Activated T-cell treated with anti-CD3 and anti-CD28 coated beads, Interleukin-2, amount 50 U/mL, for 24 hours (primary cell): ENCODE measurements at places on chromosomes 1 and 21.
A peak's percentile ranks its signal among the peaks of the same experiment; 100 is the strongest.

DNA sequence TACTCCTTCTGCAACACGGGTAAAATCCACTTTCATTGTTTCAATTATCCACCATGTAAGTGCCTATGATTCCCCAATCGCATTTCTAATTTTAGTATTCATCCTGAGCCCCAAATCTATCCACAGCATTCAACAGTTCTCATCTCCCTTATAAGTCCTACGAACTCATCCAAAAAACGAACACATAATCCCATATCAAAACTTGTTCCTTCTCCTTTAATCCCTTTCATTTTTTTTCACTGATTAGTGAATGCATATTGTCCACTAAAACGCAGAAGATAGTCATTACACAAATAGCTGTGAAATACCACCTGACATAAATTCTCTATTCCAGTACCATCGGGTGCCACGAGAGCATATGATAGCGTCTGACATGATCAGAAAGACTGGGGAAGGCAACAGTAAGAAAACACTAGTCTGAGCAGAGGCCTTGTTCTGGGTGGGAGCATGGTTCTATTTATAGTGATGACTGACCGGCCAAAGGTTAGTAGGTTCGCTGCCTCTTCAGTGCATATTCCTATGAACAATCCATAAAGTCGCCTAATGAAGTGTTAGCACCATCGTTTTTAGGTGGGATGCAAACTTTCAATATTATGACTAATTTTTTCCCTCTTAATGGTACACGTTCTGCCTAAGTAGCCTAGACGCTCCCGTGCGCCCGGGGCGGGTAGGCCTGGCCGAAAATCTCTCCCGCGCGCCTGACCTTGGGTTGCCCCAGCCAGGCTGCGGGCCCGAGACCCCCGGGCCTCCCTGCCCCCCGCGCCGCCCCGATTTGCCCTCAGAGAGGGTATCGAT, 648 bp downstream of the ATP5PF start:
- DNase-seq, result no peak

DNA sequence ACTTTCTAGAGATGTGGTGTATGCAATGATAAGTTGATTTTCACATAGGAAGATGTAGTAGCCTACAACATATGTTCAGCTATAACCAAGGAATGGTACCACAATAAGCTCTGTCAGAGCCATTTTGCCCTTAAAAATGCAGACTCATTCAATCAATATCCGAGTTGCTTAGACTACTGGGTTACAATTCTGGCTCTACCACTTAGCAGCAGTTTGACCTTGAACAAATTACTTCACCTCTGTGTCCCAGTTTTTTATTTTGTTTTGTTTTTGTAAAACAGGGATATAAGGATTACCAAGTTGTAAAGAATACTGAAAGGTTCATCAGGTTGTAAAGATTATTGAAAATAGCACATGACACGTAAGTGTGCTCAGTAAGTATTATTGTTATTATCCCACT, 9.3 kb downstream of the EPS15 start:
- no peak for DNase-seq

GRCh38 chr1:222948079-222948478, 133.2 kb downstream of the DISP1 start:
- no peak for DNase-seq

DNA sequence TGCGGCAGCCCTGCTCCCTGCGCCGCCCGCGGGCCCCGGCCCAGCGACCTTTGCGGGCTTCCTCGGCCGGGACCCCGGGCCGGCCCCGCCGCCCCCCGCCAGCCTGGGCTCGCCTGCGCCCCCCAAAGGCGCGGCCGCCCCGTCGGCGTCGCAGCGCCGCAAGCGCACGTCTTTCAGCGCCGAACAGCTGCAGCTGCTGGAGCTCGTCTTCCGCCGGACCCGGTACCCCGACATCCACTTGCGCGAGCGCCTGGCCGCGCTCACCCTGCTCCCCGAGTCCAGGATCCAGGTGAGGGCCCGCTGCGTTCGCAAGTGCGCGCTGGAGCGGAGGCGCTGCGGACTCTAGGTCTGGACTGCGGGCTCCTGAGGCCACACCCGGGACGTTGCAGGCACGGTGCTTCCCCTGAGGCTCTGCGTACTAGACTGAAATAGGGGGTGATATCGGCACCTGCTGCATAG, 351 bp downstream of the MIXL1 start:
- DNase-seq, result peak; percentile 55

- DNase-seq, result no peak
Measured at GRCh38 chr1:109657395-109657794, 1.5 kb downstream of the GSTM4 start.

- no peak for DNase-seq
Measured at GRCh38 chr1:183463566-183463965, 8.7 kb upstream of the SMG7 start.

DNA sequence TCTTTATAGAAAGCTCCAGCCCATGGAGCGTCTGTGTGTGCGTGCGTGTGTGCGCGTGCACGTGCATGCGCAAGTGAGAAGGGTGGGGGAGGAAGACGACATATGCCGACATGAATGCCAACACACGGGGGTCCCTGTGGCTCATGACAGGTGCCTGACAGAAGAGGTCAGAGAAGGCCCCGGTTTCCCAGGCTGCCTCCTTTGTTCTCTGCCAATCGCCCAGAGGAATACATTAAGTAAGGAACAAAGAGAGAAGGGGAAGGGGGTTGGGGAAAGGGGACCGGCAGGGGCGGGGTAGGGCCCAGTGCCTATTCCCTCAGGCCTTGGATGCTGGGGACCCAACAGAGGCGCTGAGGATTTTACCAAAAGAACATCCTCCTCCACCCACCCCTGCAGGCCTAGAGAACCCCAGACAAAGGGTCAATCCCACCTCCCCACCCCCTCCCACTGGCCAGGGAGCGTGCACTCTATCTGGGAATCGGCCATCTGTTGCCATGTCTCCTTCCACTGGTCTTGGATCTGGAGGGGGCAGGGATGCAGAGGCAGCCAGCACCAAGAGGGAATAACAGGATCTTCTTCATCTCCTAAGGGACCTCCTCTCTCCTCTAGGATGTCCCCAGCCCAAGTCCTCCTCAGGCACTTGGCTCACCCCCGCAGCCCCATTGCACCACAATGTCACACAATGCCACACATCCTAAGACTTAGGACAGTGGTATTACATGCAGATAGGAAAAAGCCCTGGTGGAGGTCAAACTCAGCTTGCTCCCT, 39.4 kb downstream of the PIK3C2B start:
- no peak for DNase-seq

GRCh38 chr1:225897595-225898514, 8.9 kb upstream of the LEFTY1 start:
- DNase-seq, result peak; percentile 50

- DNase-seq, result no peak
Measured at GRCh38 chr1:185567440-185567839, 166.8 kb upstream of the HMCN1 start.

DNA sequence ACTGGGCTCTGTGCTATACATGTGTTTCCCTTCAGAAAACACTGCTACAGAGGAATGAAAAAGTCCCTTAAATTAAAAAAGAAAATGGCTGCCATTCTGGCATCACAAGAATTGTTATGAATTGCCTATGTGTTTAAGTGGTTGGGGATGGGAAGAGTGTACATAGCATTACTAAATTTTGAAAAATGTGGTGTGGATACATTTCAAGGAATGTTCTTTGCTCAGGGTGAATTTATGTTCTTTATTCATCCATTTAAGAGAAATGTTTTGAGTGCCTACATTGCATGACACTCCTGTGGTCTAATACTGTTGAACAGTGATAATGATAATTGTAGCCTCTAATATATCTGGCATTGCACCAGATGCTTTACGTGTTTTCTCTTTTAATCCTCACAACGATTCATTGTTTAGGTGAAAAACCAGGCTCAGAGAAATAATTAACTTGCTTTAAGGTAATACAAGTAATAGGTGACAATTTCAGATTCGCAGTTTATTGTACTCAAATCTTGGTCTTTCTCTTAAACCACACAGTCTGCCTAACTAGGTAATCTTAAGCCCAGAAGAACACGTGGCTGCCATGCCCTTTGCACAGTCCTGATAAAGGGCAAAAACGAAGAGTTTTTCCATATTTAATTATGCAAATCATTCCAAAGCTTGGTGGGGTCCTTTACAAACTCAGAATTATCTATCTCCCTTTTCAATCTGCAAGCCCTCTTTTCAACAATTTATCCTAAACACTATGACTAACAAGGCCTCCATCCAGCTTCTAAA, 31.5 kb downstream of the DPT start:
- no peak for DNase-seq

DNA sequence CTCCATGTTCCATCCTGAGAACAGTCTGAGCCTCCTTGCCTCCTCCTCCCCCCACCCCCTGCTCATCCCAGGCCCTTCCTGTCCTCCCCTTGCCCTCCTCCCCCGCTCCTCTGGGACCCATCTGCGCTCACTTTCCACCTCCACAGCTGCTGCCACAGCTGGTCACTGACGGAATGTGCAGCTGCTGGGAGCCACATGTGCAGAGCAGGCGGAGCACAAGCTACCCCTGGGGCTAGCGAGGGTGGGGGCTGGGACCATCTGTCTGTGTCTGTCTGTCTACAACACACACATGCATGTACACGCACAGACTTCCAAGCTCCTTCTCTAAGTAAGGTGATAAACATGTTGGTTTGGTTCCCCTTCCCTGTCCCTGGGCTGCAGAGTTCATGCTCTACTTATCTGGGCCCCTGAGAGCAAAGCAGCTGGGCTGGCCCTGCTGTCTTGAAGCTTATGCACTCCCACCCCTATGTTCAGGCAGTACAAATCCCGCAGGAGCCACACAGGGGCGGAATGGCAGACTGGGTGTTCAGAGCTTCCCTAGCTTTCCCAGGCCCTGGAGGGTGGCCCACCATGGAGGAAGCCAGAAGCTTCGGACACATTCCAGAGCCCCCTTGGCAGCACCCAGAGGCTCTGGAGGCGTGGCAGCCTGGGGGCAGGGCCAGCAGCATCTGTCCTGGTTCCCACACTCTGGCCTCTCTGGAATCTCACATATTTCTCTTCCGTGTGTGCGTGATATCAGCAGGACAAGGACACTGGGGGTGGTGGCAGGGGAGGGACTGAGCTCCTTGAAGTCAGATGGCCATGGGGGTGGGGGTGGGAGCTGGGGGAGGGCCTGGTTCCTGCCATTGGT, 7.0 kb upstream of the HEYL start:
- DNase-seq, result no peak
